ENCODE measurements at places on chromosomes 12 and 14.
A peak's percentile ranks its signal among the peaks of the same experiment; 100 is the strongest.

DNA sequence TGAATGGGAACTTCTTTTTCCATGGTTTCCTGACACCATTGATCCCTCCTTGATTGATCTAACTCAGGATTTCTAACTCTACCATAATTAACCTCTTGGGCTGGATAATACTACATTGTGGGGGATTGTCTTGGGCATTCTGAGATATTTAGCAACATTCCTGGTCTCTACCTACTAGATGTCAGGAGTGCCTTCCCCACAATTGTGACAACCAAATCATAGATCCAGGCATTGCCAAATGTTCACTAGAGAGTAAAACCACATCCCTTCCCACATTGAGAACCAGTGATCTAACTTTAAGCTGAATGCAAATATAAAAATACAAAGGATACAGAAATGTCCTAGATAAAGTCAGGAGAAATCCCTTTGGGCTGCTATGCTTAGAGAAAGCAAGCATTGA lies 36.9 kb upstream of the CCDC198 start:
- DNase-seq = no peak

DNA sequence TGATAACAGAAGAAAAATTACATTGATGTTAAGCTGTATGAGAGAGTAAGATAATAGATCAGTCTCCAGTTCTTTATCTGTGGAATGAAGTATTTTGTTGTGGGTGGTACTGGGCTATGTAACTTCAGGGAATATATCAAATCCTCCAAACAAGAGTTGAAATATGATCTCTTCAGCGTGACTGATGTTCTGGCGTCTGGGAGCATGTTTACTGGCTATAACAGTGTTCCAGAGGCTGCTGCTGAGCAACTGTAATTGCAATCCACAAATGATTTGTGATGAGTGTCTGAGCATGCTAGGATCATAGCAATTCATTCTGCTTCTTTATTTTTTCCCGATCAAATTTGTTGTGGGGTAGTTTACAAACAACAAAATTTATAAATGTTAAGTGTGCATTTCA lies 18.6 kb upstream of the CCDC198 start:
- DNase-seq = no peak

GRCh38 chr12:90574676-90575075 lies 380.3 kb downstream of the CCER1 start:
- DNase-seq = no peak

- no peak for DNase-seq
Observed at GRCh38 chr12:3718100-3718499, 34.8 kb downstream of the CRACR2A start.

GRCh38 chr14:103820908-103821307 lies 26.5 kb downstream of the PPP1R13B start:
- no peak for DNase-seq

DNA sequence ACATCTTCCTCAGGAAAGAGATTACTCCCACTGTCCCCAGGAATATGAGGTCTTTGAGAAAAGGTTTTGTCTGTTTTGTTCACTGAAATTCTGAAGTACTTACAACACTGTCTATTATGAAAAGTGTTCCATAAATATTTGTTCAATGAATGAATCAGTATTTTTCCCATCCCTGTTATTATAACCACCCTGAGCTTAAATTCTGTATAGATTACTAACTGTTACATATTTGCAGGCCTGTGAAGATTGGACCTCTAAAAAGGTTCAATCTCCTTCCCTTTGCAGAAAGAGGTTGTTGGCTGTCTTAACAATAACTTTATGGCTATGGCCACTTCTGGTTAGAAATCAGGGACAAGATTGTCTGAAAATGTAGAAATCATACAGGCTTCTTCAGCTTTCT lies 174.5 kb upstream of the NPAS3 start:
- DNase-seq = peak; percentile 2

- no peak for DNase-seq
Observed at GRCh38 chr14:75783184-75783583, 122.1 kb downstream of the TTLL5 start.

DNA sequence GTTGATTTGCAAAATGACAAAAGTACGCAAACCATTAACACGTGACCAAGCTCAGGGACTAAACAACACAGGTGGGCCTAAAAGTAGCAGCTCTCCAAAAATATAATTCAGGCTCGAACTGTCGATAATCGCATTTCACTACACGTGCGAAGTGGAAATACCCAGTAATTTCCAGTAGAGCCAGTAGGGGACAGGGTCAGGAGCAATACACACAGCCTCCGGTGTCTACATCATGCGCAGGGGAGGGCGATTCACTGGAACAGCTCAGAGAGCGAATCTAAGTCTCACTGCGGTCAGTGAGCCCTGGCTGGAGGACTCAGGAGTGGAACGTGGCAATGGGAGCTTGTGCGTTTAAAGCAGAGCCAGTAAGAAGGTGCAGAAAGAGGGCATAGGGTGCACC lies 40.4 kb downstream of the SETD3 start:
- no peak for DNase-seq

DNA sequence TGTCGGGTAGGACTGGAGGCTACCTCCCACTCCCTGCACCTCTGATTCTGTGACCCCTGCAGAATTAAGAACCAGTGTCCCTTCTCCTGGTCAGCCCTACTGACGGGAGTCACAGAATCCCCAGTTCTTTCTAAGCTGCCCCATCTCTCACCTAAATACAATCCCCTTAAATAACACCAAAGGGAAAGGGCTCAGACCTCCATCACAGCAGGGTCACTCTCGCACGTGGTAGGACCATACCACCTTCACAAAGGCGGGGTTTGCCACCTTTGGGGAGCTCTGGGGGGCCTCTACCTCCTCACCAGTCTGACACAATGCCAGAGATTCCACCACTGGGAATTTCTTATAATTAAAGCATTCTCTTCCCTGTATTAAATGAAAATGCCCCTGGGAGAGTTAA lies 35.6 kb downstream of the DAD1 start:
- no peak for DNase-seq

GRCh38 chr12:132806857-132807256 lies 21.8 kb downstream of the GOLGA3 start:
- no peak for DNase-seq

GRCh38 chr12:65306366-65307168 lies 28.1 kb downstream of the MSRB3 start:
- DNase-seq = peak; percentile 43

DNA sequence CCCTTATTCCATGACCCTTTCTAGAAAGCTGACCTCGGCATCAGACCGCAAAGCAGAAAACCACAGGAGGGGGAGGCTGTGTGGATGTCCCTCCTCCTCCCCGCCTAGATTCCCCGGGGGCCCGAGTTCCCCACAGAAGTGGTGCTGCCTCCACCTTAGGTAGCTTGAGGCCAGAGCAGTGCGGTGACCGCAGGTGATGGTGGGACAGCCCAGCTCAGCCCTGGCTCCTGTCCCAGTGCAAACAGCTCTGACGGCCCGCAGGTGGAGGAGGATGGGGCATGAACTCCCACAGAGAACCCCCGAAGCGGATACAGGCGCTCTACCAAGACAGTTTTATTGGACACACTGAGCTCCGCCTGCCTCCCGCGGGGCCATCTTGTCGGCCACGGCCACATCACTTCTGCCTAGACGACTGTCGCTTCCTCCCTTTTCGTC lies 19.5 kb downstream of the ARL6IP4 start:
- DNase-seq = no peak

GRCh38 chr14:36755756-36756155 lies 94.1 kb downstream of the PAX9 start:
- no peak for DNase-seq

DNA sequence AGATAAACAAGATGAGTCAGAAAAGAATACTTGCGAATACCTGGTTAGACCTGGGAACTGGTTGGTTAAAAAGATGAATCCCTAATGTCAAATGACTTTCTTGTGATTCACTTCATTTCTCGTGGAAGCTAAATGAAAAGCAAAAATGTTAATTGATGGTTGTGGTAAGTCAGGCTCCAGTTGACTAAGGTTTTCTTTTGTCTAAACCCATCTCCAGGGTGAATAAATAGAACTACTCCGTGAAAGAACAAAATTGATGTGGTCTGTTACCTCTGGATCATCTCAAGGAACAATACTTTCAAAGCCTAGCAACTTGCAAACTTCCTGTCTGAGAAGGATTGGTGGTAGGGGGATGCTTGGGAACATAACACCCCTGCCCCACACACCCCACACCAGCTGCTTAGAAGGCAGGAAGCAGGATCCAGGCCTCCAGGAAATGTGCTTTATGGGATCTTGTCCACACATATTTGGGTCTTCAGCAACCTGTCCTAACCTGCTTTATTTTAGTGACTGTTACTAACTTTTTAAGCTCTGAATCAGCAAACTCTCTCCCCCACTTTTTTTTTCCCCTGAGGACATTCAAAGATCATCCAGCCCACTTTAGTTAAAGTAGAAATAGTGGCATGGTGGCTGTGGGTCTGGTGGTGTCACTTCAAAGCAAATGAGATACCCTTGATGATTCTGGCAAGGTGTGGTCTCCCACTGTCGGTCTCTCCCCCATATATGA lies 60.4 kb upstream of the PTHLH start:
- no peak for DNase-seq

- no peak for DNase-seq
Observed at GRCh38 chr12:69099201-69099837, 140.1 kb upstream of the CPSF6 start.

DNA sequence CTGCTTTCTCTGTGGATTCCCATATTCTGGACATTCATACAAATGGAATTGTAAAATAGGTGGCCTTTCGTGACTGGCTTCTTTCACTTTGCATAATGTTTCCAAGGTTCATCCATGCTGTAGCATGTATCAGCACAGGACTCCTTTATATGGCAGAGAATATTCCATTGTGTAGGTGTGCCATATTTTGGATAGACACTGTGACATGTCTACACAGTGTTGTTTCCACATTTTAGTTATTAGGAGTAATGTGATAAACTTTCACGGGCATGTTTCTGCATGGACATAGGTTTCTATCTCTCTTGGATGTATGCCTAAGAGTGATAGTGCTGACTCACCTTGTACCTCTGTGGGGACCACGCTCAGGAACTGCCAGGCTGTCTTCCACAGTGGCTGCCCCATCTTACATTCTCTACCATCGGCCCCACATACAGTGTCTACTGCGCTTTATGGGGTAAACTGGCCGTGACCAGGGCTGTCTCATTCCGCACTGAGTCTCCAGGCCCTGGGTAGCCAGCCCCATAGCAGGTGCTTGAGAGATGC lies 7.1 kb upstream of the KRT84 start:
- DNase-seq = no peak

DNA sequence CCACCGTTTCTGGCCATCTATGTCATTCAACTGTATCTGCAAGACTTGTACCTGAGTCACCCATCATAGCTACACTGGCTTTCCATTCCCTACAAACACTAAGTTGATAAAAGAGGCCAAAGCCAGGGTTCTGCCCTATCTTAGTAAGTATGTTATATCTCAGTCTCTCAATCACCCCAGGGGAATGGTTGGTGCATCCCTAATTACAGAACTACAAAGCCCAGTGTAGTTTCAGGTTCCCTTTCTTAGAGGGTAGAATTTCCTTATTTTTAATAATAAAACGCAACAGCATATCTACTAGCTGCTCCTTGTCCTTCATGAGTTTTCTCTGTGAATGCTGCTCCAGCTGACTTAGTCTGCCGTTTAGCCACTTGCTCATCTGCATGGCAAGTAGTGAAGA lies 57.6 kb downstream of the ST8SIA1 start:
- no peak for DNase-seq

DNA sequence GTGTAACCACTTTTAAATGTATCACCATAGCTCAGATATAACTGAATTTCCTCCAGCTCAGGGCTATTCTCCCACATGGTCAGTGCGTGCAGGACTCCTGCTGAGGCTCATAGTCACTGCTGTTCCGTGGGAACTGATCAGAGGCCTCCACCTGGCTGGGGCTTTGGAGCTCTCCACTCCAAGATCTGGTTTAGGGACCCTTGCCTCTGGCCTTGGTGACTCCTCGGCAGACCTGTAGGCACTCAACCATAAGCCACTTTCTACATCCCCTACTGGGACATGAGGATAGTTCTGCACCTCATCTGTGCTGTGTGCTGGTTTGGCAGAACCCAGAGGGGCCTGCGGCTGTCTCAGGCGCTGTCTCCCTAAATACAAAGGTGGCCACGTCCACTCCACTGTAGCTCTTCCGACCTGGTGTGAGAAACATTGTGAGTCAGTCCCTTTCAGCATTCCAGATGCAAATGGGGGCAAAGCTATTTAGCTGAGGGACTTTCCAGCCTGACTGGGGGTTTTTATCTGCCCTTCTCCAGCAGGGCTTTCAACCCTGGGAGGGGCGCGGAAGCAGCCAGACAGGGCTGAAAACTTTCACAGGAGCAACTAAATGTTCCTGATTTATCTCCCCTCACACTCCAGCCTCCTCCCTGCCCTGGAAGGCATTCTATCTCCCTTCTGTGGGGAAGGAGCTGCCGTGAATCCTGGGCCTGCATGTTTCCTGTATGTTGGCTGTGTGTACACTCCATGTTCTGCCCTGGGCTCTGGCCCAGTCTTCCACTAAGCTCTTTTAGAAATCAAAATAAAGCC lies 218.3 kb upstream of the DAAM1 start:
- no peak for DNase-seq

Measured in HS-5 (cell line).